ENCODE measurements at places on chromosomes 13 and 19.

- peak; percentile 65 for DNase-seq
Measured at GRCh38 chr19:34134190-34135053, 37.9 kb upstream of the LSM14A start.

DNA sequence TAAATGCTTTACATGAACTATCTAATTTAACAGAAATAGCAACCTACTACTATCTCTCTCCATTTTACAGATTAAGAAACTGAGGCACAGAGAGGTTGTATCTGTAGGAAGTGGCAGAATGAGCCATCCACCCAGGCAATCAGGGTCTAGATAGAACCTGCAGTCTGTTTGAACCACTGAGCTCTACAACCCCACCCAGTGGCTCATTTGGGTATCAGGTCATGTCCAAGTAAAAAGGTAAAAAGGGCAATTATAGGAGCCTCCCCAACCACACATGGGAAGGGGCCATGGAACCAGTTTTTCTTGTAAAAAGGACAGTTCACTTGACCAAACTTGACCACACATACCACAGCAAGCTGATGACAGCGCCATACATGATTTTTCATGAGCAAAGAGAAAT is 92.9 kb upstream of the SGCG start:
- DNase-seq = no peak

DNA sequence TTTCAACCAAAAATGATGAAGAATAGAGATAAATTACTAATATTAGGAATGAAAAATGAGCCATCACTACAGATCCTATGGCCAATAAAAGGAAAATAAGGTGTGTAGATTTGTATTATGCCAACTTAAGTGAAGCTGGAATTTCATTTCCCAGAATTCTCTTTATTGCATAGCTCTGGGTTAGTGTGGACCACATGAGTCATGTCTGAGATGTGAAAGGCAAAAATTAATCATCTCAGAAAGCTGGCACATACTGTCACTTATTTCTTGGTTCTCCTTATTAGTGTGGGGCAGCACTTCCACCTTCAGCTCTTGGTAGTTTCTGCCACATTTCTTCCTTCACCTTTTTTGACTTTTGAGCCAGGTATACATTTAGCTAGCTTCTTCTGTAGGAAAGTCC is 82.6 kb downstream of the KATNAL1 start:
- no peak for DNase-seq

DNA sequence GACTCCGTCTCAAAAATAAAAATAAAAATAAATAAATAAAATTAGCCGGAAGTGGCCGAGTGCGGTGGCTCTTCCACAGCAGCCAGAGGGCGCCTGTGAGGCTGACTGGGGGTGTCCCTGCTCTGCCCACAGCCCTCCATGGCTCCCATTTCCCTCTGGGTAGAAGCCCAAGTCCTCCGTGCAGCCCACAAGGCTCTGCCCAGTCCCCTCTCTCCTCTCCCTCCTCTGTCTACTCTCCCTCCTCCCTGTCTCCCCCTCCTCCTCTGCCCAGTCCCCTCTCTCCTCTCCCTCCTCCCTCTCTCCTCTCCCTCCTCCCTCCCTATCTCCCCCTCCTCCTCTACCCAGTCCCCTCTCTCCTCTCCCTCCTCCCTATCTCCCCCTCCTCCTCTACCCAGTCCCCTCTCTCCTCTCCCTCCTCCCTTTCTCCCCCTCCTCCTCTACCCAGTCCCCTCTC is 20.4 kb downstream of the MISP start:
- no peak for DNase-seq

- no peak for DNase-seq
Measured at GRCh38 chr13:34884366-34884765, 57.7 kb upstream of the NBEA start.

- no peak for DNase-seq
Measured at GRCh38 chr13:102002287-102002686, 399.6 kb downstream of the FGF14 start.

DNA sequence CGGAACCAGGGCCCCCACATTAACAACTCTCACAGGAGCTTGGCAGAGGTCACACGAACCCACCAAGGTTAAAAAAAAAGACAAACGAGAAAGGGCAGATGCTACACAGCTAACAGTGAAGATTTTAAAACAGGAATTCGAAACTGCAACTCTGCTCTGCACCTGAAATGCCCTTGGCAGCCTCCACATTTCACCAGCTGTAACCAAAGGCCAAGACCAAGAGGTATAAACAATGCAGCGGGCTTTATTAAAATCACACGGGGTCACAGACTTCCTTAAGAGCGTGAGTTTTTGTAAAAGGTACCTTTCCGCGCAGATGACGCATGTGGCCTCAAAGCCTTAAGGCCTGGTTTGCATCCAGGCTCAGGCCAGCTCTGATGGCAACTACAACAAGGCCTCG is 88.2 kb downstream of the STK24 start:
- DNase-seq = no peak

- DNase-seq = no peak
Measured at GRCh38 chr13:21133077-21133476, 43.3 kb downstream of the SKA3 start.

GRCh38 chr13:46100191-46100815 is 4.5 kb downstream of the CPB2 start:
- DNase-seq = peak; percentile 73

DNA sequence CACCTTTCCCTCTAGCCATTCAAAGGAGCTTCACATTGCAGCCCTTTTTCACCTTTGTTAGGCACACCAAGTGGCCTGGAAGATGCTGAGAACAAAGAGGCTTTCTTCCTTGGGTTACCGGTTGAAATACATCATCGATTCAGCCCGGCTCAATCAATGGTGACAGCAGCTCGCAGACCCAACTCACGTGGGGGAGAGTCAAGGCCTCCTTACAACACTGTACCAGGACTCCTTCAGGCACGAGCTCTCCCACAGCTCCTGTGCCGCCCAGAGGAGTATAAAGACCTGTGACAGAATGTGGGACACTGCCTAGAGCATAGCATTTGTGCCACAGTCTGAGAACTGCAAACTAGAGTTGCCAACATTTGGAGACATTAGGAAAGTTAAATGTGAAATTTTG is 3.9 kb upstream of the LRRC63 start:
- no peak for DNase-seq

DNA sequence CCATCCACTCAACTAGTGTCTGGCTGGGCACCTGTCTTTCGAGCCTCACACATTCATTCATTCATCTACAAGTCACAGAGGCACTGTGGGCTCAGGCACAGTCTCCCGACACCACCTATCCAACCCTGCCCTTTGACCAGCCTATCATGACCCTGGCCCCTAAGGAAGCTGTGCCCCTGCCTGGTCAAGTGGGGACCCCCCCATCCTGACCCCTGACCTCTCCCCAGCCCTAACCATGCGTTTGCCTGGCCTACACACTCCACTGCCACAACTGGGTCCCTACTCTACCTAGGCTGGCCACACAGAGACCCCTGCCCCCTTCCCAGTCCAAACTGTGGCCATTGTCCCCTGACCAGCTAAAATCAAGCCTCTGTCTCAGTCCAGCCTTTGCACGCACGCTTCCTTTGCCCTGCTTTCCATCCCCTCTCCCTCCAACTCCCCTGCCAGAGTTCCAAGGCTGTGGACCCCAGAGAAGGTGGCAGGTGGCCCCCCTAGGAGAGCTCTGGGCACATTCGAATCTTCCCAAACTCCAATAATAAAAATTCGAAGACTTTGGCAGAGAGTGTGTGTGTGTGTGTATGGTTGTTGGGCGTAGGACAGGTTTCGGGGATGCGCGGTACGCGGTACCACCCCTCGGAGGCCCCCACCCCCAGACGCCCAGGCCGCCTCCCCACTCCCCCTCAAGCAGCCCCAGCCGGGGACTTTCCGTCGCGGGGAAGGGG is 404 bp upstream of the IL27RA start:
- peak; percentile 33 for DNase-seq

DNA sequence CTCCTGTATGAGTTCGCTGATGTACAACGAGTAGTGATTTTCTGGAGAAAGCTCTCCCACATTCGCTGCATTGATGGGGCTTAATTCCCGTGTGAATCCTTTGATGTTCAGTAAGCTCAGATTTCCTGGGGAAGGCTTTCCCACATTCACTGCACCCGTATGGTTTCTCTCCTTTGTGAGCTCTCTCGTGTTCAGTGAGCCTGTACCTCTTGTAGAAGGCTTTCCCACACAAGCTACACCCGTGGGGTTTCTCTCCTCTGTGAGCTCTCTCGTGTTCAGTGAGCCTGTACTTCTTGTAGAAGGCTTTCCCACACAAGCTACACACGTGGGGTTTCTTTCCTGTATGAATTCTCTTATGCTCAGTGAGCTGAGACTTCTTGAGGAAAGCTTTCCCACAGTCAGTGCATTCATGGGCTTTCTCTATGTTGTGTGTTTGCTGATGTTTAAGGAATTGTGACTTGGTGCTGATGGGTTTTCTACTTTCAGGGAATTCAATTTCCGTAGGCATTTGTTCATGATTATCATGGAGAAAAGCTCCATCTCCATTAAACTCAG is 3.5 kb upstream of the ZNF577 start:
- no peak for DNase-seq

DNA sequence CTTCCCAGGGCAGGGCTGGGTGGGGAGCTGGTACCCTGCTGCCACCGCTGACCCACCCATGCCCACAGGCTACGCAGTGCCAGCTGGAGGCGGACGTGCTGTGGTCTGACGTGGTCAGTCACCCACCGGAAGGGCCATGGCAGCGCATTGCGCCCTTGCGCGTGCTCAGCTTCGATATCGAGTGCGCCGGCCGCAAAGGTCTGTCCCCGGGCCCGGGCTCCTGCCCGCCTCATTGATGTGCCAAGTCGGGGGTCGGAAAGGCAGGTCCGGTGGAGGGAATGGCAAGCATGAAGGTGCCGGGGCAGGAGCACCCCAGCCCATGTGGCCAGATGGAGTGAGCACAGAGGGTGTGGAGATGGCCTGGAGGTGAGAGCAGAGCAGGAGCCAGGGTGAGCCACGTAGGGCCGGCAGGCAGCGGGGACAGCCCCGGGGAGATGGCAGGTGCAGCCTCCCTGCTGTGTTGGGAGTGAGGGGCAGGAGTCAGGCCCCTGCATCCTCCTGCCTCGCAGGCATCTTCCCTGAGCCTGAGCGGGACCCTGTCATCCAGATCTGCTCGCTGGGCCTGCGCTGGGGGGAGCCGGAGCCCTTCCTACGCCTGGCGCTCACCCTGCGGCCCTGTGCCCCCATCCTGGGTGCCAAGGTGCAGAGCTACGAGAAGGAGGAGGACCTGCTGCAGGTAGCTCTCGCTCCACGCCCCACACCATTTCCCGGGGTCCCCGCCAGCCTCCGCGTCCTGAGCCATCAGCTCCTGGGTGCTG is 16.0 kb upstream of the SPIB start:
- no peak for DNase-seq

DNA sequence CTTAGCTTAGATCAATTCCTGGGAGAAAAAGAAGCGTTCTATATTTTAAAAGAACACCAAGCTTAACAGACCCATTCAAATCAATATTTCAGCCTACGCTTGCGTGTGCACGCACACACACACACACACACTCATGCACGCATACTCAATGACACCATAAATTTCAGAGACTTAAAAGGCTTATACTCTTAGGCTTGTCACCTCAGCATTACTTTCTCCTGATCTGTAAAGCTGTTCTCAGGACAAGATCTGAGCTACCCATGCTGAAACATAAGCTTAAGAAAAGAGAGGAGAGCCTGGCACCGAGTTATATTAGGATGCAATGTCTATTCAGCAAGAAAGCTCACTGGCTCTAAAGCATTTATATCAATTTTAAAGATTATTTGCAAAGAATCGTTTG is 368.5 kb downstream of the FGF14 start:
- no peak for DNase-seq

GRCh38 chr19:2136796-2137195 is 14.6 kb downstream of the AP3D1 start:
- no peak for DNase-seq
